ENCODE measurements at places on chromosomes 7 and 10.
A peak's percentile ranks its signal among the peaks of the same experiment; 100 is the strongest.

DNA sequence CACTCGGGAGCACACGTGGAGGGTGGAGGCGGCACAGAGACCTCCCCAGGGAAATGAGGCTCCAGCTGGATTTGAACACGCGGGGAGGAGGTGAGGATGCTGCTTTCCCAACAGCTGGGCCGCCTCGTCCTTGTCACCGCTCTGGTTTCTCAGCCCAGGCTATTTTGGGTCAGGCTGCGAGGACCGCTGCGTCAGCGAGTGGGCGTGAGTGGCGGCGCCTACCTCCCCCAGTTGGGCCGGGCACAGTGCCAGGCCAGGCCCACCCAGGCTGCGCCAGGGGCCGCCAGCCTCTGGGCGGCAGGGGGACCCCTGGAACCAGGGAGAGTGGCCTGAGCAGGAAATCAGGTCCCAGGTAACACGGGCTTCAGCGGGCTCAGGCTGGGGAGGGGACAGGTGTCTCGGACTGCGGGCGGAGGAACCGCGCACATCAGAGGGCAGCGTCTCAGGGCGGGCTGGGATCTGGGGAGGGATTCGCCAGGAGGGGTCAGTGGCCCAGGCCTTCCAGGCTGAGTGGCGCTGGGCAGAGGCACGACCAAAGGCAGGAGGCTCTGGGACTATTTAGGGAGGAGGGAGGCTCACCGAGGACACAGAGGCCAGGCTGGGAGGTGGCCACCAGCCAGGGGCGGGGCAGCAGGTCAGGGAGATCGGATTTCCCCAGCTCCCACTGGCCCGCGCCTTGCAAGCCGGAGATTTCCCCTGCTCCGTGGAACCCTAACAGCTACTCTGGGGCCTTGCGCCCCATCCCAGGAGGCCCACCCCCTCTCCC, 125.2 kb upstream of the RET start:
- no peak for DNase-seq

GRCh38 chr7:92697414-92697813, 107.2 kb upstream of the FAM133B start:
- DNase-seq: no peak

GRCh38 chr10:86698207-86698940, 30.1 kb downstream of the LDB3 start:
- DNase-seq: no peak

DNA sequence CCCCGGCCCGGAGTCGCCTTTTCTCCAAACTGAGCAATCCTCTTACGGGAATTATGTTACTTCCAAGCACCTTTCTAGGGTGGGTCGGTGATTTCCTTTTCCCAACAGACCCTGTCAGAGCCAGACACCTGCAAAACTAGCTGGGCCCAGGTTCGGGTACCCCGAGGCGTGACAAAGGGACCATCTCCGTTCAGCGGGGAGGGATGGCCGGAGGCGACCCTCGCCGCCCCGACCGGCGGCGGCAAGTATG, 445 bp downstream of the PPA1 start:
- no peak for DNase-seq

DNA sequence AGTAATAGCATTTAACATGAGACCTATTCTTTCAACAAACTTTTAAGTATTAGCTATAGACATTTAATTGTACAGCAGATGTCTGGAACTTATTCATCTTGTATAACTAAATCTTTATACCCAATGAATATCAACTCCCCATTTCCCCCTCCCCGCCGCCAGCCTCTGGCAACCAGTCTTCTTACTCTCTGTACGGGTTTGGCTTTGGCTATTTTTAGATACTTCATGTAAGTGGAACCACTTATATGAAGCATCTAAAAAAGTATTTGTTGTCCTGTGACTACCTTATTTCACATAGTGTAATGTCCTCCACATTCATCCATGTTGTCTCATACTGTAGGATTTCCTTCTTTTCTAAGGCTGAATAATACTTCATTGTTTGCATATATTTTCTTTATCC, 60.8 kb downstream of the RAB18 start:
- DNase-seq: no peak

DNA sequence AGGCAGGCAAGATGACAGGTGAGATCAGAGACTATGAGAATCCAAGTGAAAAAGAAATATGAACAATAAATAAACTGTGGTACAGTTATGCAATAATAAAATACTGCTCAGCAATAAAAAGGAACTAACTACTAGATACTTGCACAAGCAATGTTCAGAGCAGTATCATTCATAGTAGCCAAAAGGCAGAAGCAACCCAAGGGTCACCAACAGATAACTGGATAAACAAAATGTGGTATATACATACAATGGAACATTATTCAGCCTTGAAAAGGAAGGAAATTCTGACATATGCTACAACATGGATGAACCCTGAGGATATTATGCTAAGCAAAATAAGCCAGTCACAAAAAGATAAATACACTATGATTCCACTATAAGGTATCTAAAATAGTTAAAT, 76.9 kb upstream of the KCNIP2 start:
- no peak for DNase-seq

- no peak for DNase-seq
These were observed 35.4 kb upstream of the COL13A1 start for GRCh38 chr10:69766161-69766910.

DNA sequence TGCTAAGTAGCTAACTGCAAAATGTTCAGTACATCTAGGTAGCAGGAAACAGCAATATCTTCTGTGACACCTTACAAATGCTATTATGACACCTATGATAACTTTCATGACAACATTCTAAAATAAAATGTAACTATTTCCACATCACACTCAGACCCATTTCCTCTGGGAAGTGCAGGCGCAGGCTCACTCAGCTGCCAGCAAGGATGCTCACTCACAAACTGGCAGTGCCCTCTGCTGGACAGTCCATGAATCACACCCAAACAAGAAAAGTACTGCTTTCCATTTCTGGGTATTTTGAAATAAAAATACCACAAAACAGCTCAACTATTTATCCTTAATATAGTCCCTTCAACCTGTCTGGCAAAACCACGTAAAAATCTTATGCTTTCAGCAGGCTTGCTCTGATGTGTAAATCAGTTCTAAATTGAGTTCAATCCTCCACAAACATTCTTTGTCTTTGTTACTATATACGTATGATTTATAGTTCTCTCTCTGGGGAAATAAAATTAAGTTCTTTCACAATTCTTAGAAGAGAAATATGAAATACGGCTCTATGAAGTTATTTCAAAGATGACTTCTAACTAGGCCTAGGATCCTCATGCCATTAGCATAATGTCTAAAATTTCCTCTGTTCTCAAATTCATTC, 176.6 kb downstream of the PARD3 start:
- DNase-seq: peak; percentile 68

GRCh38 chr10:12013926-12014325, 28.7 kb downstream of the UPF2 start:
- no peak for DNase-seq

GRCh38 chr10:35416619-35417312, 80.5 kb downstream of the CCNY start:
- no peak for DNase-seq

GRCh38 chr10:93417266-93417665, 64.9 kb downstream of the MYOF start:
- no peak for DNase-seq

DNA sequence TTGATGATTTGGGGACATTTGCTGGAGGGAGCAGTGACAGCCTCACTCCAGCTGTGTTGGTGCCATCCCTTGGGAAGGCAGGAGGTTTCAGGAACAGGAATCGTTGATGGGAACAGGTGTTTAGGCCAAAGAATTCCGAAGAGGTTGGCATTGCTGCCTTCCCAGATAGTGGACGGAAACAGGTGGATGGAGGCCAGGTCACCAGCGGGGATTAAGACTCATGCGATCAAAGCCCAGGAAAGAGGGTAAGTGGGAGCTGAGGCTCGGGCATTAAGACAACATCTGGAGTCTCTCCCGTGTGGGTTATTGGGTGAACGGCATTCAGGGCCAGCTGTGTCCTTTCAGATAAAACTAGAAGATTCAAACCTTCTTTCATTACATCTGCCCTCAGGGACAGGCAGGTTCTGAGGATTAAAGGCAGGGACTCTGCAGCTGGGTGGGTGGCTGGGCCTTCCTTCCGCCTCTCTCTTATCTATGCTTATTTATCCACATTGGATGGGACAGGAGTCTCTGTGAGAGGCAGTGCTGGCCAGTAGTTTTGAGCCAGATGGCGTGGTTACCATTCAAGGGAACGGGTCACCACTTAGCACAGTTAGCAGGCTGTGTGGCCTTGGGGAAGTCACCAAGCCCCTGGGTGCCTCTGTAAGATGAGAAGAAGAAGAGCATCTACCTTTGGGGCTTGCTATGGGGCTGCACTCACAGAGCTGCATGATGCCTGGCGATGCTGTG, 67.6 kb downstream of the INSIG1 start:
- DNase-seq: no peak

DNA sequence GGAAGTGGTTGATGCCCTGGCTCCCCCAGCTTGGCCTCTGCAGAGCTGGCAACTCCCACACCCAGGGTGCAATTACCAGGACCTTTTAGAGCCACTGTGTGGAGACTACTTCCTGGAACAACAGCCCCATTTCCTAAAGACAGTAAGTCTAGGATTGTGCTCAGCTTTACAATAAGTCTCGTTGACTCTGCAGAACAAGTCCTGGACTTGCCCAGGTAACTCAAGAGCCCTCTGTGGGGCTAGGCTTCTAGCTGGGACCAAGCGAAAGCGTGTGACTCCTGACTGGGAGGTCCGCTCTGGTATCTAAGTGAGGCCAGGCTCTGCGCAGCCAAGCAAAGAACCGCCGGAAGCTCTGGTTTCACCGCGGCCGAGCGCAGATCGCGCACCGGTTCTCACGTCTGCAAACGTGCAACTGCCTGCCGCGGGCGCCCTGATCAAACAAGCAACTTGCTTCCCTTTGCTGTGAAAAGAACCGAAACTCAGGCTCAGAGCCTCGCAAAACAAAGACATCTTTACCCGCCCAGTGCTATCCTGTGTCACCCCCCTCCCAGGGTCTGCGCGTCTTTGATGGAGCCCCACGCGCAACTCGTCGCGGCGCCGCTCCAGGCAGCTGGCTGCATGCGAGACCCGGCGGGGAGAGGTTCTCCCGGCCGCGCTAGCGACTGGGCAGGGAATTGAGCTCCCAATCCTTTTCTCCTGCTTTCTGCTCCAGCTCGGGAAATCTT, 4.4 kb upstream of the PDLIM1 start:
- DNase-seq: peak; percentile 64

- no peak for DNase-seq
These were observed 43.6 kb upstream of the R3HCC1L start for GRCh38 chr10:98090822-98091221.

GRCh38 chr7:1532456-1533254, 2.2 kb downstream of the MAFK start:
- peak; percentile 67 for DNase-seq

- DNase-seq: no peak
These were observed 6.6 kb upstream of the SAMD8 start for GRCh38 chr10:75104842-75105241.

GRCh38 chr7:132102391-132102790, 473.9 kb downstream of the PLXNA4 start:
- no peak for DNase-seq

DNA sequence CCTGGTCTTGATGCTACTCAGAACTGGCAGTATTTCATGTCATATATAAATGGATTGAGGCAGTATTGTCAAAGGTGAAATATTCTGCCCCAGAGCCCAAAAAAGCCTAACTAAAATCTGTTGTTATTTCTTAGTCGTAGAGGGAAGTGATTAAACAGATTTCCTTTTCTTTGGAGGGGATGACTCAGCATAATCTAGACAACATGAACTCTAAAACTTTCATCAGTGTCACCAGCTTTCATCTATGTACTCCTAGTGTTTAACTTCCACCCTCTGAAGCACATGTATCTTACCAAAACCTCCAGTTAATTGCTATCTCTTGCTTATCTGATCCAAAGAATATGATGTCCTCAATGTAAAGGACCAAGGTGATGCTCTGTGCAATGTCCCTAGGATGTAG, 97.1 kb upstream of the ARID5B start:
- DNase-seq: no peak

DNA sequence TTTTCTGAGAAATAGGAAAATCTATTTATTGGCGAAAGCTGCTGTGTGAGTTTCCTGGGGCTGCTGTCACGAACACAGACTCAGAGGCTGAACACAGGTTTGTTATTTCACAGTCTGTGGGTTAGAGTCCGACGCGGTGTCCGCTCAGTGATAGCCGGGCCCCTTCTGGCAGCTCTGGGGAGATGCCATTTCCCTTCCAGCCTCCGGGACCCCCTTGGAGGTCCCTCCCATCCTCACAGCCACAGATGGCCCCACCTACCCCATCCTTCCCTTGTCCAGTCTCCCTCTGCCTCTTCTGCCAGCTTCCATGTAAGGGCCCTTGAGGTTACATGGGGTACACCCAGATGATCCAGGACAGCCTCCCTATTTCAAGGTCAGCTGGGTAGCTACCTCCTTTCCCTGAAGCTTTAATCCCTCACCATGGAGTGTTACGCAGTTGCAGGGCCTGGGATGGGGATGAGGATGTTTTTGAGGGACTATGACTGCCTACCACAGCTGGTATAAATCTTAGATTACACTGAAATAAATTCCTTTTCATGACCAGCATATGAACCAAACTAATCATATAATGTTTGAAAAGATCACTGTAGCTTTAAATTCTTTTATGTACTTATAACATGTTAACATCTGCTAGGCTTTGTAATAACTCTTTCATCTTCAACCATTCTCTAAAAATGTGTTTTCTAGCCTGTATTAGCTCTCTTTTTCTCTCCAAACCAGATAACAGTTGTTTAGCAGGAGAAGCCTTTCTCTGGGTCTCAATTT, 98.5 kb downstream of the WDR37 start:
- no peak for DNase-seq

DNA sequence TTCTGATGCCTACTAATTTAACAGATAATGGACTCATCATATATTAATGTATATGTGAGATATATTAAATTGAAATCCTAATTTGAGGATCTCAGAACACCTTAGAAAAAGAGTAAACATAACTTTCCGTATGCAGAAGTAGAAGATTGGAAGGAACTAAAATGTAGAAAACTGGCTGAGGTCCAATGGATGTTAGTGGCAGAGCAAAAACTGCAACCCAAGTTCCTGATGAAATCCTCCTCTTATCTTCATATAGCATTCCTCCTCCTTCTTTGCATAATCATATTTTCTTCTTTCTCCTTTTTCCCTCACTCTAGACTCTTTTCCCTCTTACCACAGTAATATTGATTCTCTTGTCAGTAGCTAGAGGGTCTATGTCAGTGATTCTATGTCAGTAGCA, 6.0 kb downstream of the INA start:
- no peak for DNase-seq

DNA sequence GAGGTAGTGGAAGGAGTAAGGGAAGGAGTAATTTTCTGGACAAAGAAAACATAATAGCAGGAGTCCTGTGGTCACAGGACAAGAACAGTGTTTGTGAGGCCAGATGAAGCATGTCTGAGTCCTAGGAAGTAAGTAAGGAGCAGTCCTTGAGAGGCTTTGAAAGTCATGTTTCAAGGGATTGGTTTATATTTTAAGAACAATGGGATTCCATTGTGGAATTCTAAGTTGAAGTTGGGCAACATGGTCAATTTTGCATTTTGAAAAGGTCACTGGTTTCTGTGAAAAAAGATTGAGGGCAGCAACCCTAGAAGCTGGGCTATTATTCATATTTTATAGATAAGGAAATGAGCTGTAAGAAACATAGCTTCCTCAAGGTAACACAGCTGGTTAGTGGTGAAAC, 10.8 kb upstream of the SLC25A28 start:
- no peak for DNase-seq

Measured in activated CD4-positive, alpha-beta T cell treated with anti-CD3 and anti-CD28 coated beads, Interleukin-2, amount 50 U/mL, for 16 hours (primary cell).